ENCODE measurements at places on chromosomes 3 and 15.

DNA sequence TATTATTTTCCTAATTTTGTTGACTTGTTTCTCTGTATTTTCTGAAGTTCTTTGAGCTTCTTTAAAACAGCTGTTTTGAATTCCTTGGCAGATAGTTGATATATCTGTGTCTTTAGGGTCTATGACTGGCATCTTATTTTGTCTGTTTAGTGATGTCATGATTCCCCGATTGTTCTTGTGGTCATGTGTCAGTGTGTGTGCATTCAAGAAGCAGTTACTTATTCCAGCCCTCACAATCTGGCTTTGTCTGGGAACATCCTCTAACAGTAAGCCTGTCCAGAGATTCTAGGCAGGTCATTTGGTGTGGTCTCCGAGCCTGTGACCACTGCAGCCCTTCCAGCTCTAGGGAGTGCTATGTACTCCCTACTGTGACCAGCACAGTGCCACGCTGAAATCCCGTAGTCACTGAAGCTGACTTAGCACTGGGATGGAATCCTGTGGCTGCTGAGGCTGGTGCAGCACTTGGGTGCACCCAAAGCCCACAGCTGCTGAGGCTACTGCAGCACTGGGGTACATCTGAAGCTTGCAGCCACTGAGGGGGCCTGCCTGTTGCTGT, 6.7 kb downstream of the LNP1 start:
- no peak for DNase-seq

DNA sequence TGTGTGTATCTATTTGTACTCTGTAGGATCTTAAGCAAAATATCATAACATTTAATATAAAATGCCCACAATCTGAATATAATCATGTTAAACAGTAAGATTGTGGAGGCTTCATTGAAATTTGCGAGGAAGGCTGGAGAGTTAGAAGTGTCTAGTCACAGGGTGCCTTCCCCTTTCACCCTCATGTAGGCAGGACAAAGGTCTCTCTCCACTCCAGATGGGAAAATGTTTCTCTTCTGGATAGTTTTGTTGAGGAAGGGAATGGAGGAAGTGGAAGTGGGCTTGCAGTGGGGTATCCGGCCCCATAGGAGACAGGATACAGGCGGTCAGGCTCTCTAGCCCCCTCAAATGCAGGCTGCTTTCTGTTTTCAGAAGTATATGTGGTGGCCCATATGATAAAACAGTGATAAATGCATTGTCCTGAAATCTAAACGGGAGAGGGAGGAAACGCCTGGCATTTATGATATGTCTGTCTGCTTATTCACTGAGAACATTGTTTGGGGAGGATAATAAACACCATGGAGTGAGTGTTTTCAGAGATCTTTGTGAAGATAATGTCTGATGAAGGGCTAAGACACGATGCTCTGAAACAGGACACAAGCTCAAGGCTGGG, 13.3 kb upstream of the MYZAP start:
- no peak for DNase-seq

- no peak for DNase-seq
These were observed 165.2 kb upstream of the LMCD1 start for GRCh38 chr3:8336456-8336855.

DNA sequence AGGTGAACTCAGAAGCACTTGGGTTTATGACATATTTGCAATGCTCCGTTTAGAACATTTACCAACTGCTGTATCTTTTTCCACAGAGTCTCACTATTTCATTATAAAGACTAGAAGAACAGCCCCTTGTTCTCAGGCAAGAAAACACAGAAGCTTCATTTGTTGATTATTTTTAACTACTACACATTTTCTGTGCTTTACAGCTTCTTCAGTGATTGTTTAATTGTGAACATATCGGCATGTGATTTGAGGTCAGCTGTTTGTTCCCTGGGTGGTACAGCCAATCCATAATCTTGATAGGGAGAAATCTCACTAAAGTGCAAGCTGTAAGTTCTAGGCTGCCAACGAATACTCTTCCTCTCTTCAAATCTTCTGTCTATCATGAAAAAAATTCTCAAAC, 31.0 kb upstream of the DLG1 start:
- DNase-seq, result no peak

GRCh38 chr3:18512007-18512406, 86.9 kb upstream of the SATB1 start:
- no peak for DNase-seq

- no peak for DNase-seq
These were observed 23.7 kb upstream of the TICRR start for GRCh38 chr15:89551550-89551949.

GRCh38 chr15:70748281-70748747, 15.0 kb downstream of the UACA start:
- DNase-seq, result no peak

DNA sequence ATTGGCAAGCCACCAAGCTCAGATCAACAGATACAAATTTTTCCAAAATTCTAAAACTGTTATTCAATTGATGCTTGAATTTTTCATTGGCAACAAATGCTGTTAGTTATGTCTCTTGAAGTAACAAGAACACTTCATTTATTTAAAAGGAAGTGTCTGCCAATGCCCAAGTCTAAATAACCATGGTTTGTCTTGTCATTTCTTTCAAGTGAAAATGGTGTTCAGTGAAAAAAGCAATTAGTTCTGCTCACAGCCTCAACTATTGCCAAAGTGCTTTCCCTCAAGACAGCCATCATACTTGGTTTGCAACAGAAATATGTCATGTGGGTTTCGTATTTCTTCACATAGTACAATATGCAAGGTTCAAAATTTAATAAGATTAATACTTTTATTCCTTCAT, 312.6 kb upstream of the LMCD1 start:
- DNase-seq, result no peak

GRCh38 chr3:100553618-100554372, 55.6 kb upstream of the ADGRG7 start:
- DNase-seq, result no peak

GRCh38 chr15:34620814-34621213, 37.4 kb upstream of the GOLGA8B start:
- no peak for DNase-seq

- no peak for DNase-seq
These were observed 67.9 kb upstream of the AKAP13 start for GRCh38 chr15:85312486-85312885.

DNA sequence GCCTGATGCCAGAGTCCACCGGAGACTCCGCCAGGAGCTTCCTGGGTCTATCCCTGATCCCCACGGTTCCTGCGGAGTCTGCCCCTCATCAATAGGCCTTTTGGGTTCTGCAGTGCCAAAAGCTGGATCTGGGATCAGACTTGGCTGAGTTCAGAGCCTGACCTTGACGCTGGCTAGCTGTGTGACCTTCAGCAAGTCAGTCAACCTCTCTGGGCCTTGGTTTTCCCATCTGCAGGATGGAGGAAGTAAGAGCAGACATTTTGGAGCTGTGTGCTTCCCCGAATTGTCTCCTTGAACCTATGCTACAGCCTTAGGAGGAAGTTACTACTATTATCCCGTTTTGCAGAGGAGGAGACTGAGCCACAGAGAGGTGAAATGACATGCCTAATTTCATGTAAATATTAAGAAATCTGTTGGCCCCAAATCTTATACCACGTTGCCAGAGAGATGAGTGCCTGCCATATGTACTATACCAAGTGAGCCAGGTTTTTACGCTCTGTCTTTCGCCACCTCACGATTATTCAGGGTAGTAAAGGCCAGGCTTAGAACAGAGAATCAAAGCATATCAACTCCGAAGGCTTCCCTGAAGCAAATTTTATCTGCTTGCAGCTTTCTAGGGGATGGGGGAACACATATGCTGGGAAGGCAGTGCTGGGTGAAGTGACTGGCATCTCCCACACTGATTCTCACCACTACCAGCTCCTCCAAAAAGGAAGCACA, 112.5 kb downstream of the SRGAP3 start:
- DNase-seq, result no peak

DNA sequence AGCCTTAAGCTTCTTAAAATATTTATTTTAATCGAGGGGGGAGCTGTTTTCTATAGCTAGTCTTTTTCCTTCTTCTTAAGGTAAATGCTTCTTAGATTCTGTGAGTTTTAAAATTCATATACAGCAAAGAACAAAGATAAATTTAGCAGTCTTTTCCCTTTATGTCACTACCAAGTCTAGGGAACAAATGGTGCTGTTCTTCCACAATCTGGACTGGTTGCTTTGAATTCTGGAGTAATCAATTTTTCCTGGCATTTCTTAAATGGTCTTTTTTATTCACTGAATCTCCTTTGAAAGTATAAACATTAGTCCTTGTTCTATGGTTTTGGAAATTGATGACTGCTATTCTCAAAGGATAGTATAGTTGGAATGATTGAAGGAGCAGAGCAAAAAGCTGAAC, 82.8 kb downstream of the CHL1 start:
- no peak for DNase-seq

- DNase-seq, result no peak
These were observed 25.8 kb upstream of the WDR49 start for GRCh38 chr3:167679526-167679925.

DNA sequence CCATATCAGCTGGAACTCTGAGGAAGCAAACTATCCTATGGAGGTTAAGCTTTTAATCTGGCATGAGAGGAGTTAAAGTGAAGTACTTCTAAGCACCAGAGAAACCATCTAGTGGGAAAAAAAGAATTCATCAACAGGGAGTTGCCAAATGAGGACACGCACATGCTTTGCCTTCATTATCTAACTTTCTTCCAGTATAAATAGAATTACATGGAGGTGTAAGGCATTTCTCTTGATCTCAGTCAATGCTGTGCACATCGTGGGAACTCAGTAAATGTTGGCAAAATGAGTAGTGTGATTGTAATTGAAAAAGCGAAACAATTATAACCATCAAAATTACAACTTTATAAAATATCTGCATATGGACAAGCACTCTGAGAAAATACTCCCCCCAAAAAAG, 8.0 kb upstream of the GSK3B start:
- no peak for DNase-seq

- DNase-seq, result no peak
These were observed 99.1 kb downstream of the CPN2 start for GRCh38 chr3:194251891-194252560.

- peak; percentile 75 for DNase-seq
These were observed 193.5 kb downstream of the FOXP1 start for GRCh38 chr3:71389911-71390573.

- DNase-seq, result no peak
These were observed 414.3 kb downstream of the RBMS3 start for GRCh38 chr3:29695201-29695600.

- no peak for DNase-seq
These were observed 41.9 kb downstream of the GPR160 start for GRCh38 chr3:170079536-170080165.

GRCh38 chr15:101510212-101511197, 21.0 kb upstream of the PCSK6 start:
- DNase-seq, result no peak

DNA sequence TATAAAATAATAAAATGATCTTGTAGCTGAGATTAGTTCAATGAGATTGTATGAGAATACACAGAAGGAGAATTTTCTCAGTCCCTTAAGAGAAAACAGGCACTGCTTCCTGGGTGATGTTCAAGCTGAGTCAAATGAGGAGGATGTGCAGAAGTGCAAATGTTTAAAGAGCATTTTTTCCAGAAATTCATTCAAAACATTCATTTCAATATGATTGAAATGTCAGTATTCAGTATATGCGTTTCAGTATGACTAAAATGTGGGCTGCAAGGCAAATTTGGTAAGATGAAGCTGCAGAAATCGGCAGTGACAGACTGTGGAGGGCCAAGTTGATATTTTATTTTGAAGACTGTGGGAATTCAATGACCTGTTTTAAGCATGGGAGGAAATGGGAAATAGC, 19.3 kb upstream of the PYDC2 start:
- no peak for DNase-seq

- DNase-seq, result no peak
These were observed 56.3 kb downstream of the PPP2R3A start for GRCh38 chr3:136021803-136022202.

- DNase-seq, result peak; percentile 35
These were observed 26.5 kb upstream of the PLOD2 start for GRCh38 chr3:146187334-146187950.

- DNase-seq, result no peak
These were observed 52.4 kb upstream of the RGMA start for GRCh38 chr15:93141371-93141794.

DNA sequence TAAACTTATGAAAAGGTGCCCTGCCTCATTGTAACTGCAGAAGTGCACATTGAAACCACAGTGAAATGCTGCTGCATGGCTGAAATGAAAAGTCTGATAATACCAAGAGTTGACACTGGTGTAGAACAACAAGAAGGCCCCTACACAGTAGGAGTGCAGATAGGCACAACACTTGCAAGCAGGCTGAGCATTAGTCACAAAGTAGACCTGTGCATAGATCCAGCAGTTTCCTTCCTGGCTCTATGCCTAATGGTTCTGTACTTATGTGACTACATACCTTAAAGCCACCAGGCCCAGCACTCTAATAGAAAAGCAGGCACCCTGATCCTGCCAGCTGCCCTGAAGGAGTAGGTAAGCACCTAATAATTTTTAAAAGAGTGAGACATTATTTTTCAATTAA, 41.8 kb downstream of the PRR23E start:
- DNase-seq, result no peak

- DNase-seq, result no peak
These were observed 157.1 kb downstream of the RSRC1 start for GRCh38 chr3:158267015-158267414.

DNA sequence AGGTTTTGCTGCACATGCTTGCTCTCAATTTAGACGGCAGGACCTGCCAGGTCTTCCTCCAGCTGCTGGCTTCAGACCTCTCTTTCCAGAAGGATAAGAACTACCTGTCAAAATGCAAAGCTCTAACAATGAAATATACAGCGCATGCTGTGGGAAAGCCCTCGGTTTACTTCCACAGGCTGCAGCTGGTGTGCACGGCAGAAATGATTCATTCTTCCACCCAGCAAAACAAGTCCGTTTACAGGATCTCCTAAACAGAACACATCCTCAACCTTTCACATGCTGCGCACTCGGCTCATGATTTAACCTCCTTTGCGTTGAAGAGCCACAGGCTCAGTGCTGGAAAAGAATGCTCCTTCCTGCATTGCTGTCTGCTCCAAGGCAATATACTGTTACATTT, 92.4 kb upstream of the WNT5A start:
- no peak for DNase-seq

GRCh38 chr3:139934613-139935015, 371 bp upstream of the CLSTN2 start:
- DNase-seq, result peak; percentile 24

- no peak for DNase-seq
These were observed 271.8 kb downstream of the ZIC1 start for GRCh38 chr3:147680837-147681483.

GRCh38 chr3:125051715-125052581, 3.8 kb downstream of the HEG1 start:
- peak; percentile 41 for DNase-seq

DNA sequence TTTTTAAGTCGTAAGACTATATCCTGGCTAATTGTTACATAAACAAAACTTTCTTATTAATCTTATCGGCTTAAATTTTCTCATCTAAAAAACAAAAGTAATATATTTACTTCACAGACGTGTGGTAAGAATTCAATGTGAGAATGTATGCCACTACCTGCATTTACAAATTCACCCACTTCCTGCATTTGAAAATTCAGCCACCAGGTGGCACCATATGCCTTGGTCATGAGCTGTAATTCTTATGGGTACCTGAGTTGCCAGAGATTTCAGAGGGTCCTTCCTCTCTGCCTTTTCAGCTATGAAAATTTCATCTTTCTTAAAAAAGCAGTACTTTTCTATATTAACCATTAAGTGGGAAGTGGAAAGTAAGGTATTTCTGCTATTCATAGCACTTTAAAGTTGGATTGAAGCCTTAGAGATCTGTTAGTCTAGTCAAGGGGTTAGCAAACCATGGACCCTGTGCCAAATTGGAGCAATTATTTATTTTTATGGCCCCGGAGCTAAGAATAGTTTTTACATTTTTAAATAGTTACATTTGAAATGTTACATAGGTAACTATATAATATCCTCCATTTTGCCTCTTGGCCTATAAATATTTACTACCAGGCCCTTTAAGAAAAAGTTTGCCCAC, 127.8 kb downstream of the HCN4 start:
- peak; percentile 82 for DNase-seq

Measured in colonic mucosa (tissue), 4 donors.